ENCODE measurements at places on chromosomes 1 and 21.
A peak's percentile ranks its signal among the peaks of the same experiment; 100 is the strongest.

DNA sequence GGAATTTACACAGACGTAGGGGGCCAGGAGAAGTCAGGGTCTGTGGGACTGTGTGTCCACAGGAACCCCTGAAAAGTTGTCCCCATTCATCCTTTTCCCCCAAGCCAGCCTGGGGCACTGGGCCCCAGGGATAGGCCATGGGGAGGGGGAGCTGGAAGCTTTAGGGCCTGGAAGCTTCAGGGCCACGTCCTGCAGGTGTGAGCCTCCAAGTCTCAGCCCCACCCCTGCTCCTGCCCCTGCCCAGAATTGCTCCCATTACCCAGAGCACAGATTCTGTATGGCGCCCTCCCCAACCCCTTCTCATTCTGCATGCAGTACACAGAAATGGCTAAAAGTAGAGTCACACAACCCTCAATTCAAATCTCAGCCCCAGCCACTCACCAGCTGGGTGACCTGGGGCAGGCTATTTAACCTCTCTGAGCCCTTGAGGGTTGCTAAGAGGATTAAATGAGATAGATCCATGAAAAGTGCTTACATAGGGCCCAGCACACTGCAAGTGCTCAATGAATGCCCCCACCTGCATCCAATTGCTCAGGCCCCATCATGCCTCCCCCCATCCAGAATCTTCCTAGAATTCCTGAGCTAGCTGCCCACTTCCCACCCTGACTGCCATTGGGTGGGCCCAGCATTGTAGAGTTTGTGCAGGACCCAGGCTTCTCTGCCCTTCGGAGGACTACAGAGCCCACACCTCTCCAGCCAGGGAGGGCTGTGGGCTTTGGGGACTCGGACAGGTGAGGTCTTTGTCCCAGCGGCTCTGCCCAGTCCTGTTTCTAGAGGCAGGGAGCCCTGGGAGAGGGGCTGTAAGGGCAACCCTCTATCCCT is 6.5 kb downstream of the RAP1GAP start:
- no peak for DNase-seq

DNA sequence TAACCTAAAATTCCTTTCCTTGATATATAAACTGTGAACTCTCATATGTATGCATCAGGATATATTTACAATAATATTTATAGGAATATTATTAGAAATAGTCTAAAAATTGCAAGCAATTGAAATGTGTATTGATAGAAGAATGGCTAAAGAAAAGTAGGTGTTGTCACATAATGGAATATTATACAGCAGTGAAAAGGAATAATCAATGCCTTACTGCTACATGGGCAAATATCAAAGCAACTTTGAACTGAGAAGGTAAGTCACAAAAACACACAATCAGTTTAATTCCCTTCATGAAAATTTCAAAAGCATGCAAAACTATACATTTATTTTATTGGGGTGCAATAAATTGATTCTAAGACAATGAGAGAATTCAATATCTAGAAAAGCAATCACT is 35.7 kb upstream of the CDC14A start:
- no peak for DNase-seq

- DNase-seq = no peak
Observed at GRCh38 chr1:39420493-39420892, 70.9 kb upstream of the BMP8A start.

GRCh38 chr1:114218361-114219171 is 64.9 kb upstream of the SYT6 start:
- DNase-seq = no peak

DNA sequence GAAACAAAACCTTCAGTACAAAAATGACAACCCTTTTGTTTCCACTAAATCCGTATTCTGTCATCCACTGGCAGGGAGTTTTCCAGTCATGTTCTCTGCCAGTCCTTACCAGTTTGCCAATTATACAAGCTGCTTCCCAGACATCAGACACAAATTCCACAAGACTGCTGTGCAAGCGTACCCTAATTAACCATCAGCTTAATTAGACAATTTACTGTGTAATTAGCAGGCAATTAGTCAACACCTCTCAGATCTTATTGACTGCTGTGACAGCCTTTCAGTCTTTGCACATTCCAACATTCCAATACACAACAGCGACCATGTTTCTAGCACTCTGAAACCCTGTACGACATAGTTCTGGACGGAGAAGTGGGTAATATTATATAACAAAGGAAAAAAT is 420.1 kb downstream of the DPYD start:
- no peak for DNase-seq

DNA sequence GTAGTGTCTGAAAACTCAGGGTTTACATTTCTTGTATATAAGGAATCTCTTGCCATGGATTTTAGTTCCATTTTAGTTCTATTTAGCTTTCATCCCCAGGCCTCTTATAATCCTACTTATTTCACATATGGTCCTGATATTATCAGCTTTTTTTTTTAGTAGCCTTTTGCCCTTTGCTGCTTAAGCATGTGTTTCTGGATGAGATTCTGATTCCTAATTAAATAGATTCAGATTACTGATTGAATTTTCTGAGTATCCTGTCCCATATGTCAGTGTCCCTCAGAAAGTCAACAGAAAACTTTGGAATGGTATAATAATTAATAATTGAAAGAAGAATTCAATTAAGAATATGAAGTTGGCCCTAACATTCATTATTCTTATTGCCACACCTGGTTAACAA is 134.7 kb upstream of the HOOK1 start:
- no peak for DNase-seq

DNA sequence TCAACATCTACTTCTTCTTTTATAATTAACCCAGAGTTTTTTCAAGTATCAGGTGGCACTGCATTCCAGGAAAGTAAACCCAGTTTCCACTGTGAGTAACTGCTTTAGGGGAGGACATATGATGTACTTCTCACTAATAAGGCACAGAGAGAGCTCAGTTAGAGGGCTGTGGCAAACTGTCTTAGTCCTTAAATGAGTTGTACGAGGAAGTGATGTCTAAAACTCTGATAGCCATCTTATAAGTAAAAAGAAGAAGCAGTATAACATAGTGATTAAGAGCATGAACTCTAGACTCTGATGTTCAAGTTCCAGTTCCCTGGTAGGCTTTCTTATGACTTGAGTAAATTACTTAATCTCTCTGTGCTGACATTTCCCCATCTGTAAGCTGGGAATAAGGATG is 58.7 kb upstream of the PTGS2 start:
- no peak for DNase-seq

DNA sequence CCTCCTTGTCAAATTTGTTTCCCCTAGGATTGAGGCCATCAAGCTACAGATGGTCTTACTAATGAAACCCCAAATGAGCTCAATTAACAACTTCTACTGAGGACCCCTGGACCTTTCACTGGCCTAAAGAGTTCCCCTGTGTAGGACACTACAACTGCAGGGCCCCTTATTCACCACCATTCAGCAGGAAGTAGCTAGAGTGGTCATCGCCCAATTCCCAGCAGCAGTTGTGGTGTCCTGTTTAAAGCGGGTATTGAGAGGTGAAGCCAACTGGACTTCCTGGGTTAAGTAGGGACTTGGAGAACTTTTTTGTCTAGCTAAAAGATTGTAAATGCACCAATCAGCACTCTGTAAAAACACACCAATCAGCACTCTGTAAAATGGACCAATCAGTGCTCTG is 1466.9 kb downstream of the KCNT2 start:
- DNase-seq = no peak

DNA sequence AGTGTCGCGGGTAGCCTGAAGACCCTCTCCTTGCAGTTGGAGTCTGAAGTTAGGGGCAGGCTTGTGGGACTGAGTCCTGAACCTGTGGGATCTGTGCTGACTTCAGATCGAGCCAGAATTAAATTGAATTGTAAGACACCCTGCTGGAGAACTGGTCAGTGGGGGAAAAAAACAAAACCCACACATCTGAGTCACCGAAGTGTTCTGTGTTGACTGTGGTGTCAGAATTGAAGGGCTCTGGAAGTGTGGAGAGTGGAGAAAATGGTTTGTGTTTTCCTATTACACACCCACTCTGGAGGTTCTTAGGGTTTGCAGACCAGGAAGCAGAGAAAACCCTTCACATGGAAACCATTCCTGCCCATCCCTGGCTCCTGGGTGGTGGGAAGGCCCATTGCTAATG is 209.5 kb upstream of the GALNT2 start:
- DNase-seq = no peak

DNA sequence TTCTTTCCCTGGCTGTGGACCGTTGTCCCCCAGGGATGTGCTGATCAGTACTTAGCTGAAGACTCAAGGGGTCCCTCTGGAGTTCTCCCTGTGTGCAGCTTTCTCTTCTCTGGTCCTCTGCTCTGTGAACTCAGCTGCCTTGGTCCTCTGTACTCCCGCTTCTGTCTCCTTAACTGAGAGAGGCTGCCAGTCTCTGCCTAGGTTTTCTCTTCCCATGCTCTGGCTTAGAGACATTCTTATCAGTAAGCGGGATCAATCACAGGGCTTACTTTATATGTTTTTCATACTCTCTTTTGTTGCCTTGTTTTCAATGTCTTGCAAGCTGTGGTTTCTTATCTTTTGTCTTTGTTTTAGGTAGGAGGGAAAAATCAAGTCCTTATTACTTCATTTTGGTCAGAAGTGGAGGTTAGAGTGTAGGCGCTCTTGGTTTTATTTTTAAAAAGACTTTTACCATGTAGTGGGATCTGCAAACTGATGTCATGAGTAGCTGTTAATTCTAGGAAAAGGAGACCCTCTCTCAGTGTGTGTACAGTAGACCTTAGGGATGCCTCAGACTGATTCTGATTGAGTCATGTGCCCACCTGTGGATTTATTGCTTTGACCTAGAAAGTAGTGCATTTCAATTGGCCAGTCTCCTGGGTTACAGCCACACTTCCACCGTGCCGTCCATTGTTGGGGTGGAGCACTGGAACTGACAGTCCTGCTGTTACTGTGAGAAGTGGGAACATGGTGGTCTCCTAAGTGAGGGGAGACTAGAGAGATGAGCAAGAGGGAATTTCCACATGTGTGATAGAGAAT is 46.6 kb downstream of the TTC3 start:
- no peak for DNase-seq

DNA sequence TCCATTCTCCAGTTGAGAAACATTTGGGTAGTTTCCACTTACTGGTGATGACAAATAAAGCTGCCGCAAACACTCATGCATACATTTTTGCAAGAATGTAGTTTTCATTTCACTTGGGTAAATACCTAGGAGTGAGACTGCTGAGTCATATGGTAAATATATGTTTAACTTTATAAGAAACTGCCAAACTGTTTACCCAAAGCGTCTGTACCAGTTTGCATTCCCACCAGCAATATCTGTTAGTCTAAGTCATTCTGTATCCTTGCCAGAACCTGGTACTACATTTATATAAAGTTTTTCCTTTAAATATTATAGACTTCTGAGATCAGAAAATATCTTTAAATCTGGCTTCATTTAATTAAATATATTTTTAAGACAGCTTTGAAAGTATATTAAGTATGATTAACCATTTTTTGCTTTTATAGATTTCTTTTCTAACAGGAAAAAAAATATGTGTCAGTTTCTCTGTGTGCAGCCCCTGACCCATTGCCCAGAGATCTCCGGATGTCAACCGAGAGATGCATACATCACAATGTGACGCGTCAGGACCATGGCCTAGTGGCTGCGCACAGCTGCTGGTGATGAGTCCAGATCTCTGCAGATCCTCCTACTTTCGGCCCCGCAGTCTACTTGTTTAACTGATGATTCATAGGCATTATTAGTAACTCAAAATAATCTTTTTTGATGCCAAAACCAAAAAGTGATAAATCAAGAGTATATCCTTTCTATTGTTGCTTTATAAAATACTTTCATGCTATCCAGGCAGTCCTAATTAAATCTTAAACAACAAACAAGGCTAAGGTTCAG is 227.1 kb upstream of the MAP1LC3C start:
- DNase-seq = no peak

DNA sequence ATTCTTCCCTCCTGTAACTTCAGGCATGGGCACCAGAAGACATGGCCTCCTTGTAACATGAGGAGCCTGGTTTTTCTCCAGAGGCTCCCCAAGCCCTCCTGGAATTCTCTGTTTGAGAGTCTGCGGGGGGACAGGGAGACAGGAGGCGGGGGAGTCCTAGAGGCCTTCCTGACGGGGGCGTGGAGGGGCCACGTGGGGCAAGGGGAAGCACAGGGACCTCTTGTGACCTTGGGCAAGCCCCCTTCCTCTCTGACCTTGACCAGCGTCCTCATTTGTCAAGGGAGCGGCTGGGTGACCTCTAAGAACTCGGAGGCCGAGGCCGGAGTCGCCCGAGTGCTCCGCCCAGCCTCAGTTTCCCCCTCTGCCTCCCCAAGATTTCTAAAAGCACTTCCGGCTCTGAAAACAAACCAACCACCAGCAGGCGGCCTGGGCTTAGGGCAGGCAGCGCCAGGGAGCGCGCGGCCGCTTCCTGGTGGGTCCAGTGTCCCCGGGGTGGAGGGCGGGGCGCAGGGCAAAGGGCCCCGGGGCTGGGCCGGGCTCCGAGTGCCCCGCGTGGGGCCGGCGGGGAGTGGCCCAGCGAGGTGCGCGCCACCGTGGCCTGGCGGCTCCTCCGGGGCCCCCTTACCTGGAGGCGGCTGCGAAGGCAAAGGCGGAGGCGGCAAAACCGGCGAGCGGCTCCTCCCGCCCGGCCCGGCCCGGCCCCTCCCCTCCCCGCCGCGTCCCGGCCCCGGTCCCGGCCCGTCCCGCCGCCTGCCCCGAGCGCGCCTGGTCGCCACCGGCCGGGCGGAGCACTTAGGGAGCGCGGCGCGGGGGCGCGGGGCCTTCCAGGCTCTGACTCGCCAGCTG is at the start of gene TMCO4:
TMCO4 (minus strand) TSS at position 687 of the 846 bp plus-strand sequence. CDS start 19,158 bp downstream, outside the sequence.
- DNase-seq = peak; percentile 7

DNA sequence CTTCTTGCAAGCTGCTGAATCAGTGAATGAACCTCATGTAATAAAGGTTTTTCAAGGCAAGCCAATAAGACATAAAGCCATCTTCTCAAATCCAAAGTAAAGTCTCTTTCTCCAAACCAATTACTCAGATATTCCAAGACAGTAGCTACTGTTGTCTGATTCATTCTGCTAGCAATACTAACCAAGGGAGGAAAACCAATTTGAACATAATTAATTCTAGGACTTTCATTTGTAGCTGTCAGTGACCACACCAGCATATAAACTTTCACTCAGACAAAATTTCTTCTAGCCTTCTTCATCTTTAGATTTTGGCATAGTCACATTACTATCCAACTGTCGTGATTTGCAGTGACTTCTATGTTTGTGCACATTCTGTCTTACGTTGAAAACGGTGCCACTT is 10.5 kb upstream of the INTS3 start:
- no peak for DNase-seq

GRCh38 chr1:36772647-36773495 is 261.4 kb downstream of the GRIK3 start:
- DNase-seq = no peak

GRCh38 chr1:209190591-209191261 is 392.8 kb upstream of the CAMK1G start:
- DNase-seq = no peak

GRCh38 chr1:213649373-213649772 is 338.4 kb upstream of the PROX1 start:
- DNase-seq = no peak
